ENCODE measurements at places on chromosomes 5 and 9. TPM values are rescaled to one million over a fixed set of nuclear protein-coding genes. Genes with fewer than 3 reads are reported as not detected.

DNA sequence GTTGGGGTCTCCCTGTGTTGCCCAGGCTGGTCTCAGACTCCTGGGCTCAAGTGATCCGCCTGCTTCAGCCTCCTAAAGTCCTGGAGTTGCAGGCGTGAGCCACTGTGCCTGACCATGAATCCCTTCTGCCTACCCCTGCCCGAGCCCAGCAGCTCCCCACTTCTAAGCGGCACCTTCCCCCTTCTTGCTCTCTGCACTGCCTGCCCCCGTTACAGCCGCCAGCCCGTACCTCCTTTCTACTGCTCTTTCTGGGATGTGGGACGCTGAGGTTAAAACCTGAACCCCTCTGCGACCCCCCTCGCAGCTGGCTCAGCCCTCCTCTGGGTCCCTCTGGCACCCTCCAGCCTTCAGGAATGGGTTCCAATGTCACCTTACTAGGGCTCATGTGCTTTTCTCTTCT lies 249.6 kb downstream of the PBX3 start:
- no peak overlapping the region for H3K4me3 ChIP-seq
- no peak overlapping the region for H3K27ac ChIP-seq
- no peaks in the 10 kb centered on the region for H3K36me3 ChIP-seq
- no peaks in the 10 kb centered on the region for H3K27me3 ChIP-seq
- no peaks in the 10 kb centered on the region for H3K4me1 ChIP-seq
- DNase-seq = no peak

- peak overlapping the region; percentile 51 for H3K4me3 ChIP-seq
- no peaks in the 10 kb centered on the region for H3K36me3 ChIP-seq
- H3K4me1 ChIP-seq = peaks cover 11% of the 10 kb centered on the region
- peak; percentile 90 for DNase-seq
- H3K27me3 ChIP-seq = no peaks in the 10 kb centered on the region
Measured at GRCh38 chr5:149442563-149443182, 63.6 kb upstream of the IL17B start.

GRCh38 chr5:173712609-173713175 lies 96.2 kb upstream of the BOD1 start:
- no peak for DNase-seq
- H3K36me3 ChIP-seq = peaks cover 5% of the 10 kb centered on the region
- H3K27ac ChIP-seq = no peak overlapping the region

DNA sequence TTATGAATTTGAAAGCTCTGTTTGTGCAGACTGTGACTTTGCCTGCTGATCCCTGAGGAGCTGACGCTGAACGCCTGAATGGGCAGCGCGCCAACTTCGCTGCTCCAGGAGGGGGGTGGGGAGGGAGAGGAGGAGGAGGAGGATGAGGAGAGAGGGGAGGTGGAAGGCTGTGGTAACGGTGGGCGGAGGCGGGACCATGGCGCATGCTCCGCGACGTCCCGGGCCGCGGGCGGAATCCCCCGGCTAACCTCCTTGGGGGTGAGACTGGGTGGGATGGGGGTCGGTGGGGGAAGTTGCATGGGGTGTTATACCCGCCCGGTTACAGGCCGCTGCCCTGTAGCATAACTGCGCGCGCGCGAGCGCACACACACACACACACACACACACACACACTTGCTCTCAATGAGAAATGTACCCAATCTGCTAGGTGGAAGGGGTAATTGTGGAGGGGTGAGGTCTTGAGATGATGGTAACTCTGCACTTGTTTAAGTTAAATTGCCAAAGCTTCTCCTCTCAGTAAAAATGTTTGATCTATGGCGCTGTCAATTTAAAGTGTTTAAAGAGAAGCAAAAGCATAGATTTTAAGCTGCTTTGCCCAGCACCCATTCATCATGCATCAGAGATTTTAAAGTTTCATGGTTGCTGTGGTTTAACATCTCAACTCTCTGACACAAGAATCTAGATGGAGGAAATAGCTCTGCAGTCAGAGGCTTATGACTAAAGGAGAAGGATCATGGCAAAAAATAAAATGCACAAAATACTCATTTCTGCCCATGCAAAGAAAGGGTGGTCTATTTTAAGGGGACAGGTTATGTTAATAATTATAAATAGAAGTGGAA lies 76.6 kb upstream of the TBCA start:
- no peaks in the 10 kb centered on the region for H3K36me3 ChIP-seq
- peaks cover 1% of the 10 kb centered on the region for H3K4me1 ChIP-seq
- no peak overlapping the region for H3K27ac ChIP-seq
- peak overlapping the region; percentile 62 for H3K4me3 ChIP-seq
- peak; percentile 83 for DNase-seq
- peaks cover 65% of the 10 kb centered on the region for H3K27me3 ChIP-seq

- no peak for DNase-seq
- no peaks in the 10 kb centered on the region for H3K4me1 ChIP-seq
- H3K4me3 ChIP-seq = no peak overlapping the region
- peaks cover 14% of the 10 kb centered on the region for H3K36me3 ChIP-seq
Measured at GRCh38 chr9:21933281-21933680, 60.9 kb downstream of the CDKN2A start.

The TMEM174 gene
- not detected for total RNA-seq

DNA sequence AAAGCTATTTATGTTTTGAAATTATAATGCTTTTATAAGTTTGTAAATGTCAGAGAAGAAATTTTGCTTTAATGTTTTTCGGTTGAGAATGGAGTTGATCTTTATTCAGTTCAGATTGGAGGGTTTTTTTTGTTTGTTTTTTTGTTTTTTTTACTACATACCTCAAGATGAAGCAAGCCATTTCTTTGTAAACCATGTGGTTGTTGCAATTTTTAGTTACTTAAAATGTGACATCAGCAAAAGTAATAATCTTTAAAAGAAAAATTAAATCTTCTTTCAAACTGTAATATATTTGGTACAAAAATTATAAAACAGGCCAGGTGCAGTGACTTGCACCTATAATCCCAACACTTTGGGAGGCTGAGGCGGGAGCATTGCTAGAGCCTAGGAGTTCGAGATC lies 102.6 kb downstream of the CDC42SE2 start:
- H3K36me3 ChIP-seq = no peaks in the 10 kb centered on the region
- no peak overlapping the region for H3K27ac ChIP-seq

DNA sequence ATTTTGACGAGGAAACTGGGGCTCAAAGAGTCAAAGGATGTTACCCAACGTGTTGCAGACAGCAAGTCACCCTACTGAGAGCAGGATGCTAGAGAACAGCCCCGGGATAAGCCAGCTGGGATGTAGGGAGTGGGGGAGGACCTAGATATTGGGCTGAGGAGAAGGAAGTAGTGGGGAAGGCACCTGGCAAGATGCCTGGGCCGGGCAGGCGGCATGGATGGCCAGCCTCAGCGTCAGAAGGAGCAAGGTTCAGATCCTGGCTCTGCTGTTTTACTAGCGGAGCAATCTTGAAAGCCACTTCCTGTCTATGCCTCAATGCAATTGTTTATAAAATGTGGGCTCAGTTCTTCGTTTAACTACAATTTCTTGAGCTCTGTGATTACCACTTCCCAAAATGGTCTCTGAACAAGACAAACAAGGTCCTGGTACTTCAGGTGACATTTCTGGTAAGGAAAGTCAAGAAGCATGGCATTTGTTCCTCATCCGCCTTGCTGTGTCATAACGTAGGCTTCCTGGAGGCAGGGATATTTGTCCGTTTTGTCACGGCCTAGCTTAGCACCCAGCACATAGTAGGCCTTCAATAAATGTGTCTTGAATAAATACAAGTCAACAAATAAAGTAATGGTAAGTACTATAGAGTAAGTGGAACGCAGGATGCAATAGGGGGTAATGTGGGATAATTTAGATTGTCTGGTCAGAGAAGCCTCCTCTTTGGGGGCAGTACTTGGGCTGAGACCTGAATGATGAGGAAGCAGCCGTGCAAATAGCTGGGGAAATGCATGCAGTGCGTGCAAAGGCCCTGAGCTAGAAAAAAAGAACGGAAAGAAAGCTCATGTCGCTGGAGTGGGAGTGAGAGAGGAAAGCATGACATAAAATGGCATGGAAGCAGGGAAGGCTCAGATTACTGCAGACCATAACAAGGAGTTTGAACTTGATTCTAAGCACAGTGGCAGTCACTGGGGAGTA lies 70.5 kb downstream of the SMIM23 start:
- no peak overlapping the region for H3K27ac ChIP-seq
- H3K36me3 ChIP-seq = peaks cover 4% of the 10 kb centered on the region
- no peaks in the 10 kb centered on the region for H3K27me3 ChIP-seq
- H3K4me3 ChIP-seq = no peak overlapping the region
- DNase-seq = no peak
- no peaks in the 10 kb centered on the region for H3K4me1 ChIP-seq

The BASP1 gene
- total RNA-seq = 188 TPM

The DIRAS2 gene
- not detected for total RNA-seq

The PCDHA9 gene
- 0.46 TPM for total RNA-seq

DNA sequence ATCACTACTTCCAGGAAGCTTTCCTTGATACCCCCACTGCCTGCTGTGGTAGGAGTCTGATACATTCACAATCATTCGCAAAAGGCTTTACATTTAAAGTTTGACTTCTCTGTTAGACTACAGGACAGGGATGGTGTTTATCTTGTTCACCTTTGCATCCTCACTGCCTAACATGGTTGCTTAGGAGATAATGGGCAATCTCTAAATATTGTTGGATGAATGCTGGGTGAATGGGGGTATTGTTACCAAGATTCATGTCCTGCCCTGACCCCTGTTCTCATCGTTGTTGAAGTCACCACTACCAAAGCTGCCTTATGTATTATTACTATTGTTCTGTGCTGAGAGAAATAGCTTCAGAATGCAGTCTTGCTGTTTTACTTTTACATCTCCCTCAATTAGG lies 7.7 kb upstream of the TMEFF1 start:
- H3K4me3 ChIP-seq = no peak overlapping the region
- DNase-seq = no peak
- H3K36me3 ChIP-seq = no peaks in the 10 kb centered on the region
- H3K27ac ChIP-seq = no peak overlapping the region
- H3K27me3 ChIP-seq = no peaks in the 10 kb centered on the region

The HK3 gene
- total RNA-seq = not detected

The TBC1D13 gene
- 30.3 TPM for total RNA-seq

GRCh38 chr5:166938071-166938470 lies 1353.4 kb upstream of the WWC1 start:
- no peaks in the 10 kb centered on the region for H3K27me3 ChIP-seq
- H3K4me3 ChIP-seq = no peak overlapping the region
- DNase-seq = no peak
- no peak overlapping the region for H3K27ac ChIP-seq

Measured in H9 (cell line).